Activated CD8-positive, alpha-beta memory T cell treated with anti-CD3 and anti-CD28 coated beads for 1 hour (primary cell): ENCODE measurements at places on chromosomes 5 and 9.

DNA sequence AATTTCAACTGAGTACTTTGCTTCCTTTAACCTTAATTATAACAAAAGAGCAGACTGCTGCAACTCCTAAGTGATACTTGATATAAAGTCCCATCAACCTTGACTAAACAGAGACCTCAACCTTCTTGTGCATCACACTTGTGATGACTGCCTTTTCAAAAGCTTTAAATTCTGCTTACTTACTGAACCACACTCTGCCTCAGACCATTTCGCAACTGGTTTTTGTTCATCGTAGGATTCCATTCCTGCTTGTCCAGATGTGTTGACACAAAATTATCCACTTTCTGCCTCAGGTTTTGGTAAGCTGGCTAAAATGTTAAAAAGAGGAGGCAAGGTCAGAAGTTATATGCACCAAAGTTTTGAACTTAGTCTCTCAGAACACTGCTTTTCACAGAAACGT lies 3.5 kb downstream of the BOD1 start:
- DNase-seq: no peak

DNA sequence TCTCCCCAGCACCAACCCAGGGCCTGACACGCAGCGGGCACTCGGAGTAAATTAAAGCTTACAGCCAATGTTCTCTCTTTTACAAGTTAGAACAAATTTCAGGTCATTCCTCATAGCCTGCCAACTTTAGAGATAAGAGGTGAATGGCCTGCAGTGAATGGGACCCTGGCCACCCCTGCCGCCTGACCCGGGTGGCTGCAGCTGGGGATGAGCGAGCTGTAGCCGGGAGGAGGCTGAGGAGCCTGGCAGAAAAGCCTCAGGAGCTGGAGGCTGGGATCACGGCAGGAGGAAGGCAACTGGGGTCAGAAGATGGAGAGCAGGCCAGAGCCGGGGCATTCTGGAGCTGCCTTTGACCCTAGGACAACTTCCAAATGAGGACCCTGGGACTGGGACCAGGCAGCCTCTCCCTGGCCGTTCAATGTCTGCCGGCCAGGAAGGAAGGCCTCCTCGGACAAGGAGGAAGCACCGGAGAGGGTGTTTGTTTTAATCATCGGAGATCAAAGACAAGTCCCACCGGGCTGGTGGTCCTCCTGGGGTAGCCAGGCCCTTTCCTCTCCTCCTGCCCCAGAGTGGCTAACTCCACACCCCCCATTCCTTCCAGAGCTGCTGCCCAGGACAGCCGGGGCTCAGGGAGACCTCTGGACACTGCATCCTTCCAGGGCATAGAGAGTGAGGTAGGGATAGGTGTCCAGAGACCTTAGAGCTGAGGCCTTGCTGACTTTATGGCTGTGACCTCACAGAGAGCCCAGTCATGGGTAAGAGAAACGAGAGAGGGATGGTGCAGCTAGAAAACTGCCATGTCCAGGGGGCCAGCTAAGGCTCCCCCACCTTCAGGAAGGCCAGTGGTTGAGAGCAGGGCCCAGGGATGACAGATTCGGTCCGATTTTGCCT lies 87.3 kb upstream of the LMX1B start:
- DNase-seq: no peak

DNA sequence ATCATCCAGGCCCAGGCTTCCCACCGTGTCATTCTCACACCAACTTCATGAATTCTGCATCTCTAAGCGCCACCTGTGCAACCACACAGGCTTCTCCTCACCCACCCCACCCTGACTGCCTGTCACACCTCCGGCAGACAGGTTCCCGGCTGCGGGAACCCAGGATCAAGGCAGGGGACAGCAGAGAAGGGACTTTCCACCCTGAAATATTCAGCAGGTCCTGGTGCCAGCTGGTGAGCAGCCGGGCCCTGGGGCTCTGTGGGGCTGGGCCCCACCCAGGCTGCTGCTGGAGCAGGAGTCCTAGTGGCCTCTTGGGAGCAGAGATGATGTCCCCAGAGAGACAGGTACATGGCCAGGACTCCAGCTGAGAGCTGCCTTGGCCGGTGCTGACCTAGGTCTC lies 12.7 kb downstream of the ANXA6 start:
- DNase-seq: no peak

DNA sequence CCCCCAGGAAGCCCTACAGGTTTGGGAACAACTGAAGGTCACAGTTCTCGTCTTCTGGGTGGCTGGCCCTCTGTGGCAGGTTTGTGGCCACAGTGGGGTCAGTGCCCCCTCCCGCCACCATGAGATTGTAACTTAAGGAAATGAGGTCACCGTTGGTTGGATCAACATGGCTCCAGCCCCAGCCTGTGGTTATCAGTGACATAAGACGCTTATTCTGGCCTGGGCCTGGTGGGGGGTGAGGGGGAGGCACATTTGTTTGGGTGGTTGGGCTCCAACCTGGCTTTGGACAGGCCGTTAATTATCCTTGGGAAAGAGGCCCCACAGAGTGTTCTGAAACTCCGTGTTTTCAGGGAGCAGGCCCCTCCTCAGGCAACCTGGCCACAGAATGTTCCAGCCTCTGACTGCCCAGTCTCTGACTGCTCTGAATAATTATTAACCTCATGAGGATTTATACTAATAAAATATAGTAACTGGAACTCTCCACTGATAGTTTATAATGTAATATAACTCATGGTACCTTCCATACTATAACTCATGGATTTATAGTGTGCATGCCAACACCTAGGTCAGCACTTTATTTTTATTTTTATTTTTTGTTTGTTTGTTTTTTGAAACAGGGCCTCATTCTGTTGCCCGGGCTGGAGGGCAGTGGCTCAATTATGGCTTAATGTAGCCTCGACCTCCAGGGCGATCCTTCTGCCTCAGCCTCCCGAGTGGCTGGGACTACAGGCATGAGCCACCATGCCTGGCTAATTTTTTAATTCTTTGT lies 58.0 kb upstream of the RPL26L1 start:
- no peak for DNase-seq

GRCh38 chr5:73295447-73295846 lies 122.5 kb downstream of the TMEM174 start:
- DNase-seq: no peak

DNA sequence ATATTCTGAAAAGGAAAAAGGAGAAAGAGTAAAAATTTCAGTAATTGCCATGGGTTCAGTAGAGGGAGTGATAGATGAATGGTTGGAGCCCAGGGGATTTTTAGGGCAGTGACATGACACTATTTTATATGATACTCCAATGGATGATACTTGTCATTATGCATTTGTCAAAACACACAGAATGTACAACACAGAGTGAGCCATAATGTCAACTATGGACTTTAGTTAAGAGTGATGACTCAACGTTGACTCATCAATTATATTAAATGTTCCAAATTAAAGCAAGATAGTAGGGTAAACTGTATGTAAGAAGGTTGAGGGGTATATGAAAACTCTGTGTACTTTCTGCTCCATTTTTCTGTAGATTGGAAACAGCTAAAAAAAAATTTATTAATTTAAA lies 586.4 kb downstream of the TAF11L14 start:
- no peak for DNase-seq

GRCh38 chr5:31531543-31531887 lies 378 bp downstream of the DROSHA start:
- DNase-seq: no peak

- DNase-seq: no peak
These were observed 48.3 kb downstream of the FAM78A start for GRCh38 chr9:131227959-131228460.

DNA sequence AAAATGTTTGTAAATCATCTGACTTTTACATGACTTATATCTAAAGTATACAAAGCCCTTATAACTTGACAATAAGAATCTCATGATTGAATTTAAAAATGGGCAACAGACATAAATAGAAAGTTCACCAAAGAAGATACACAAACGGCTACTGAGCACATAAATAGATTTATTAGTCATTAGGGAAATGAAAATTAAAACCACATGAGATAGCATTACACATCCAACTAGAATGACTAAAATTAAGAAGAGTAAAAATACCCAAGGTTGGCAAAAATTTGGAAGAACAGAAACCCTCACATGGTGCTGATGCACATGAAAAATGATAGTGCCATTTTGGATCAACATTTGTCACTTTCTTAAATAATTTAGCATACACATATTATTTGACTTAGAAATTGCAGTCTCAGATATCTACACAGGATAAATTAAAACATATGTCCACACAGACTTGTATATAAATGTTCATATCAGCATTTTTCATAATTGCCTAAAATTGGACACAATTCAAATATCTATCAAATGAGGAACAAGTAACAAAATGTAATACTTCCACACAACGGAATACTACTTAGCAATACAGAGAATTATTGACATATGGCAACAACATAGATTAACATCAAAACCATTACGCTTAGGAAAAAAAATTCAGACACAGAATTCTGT lies 359.1 kb upstream of the DAB2 start:
- DNase-seq: no peak

- DNase-seq: no peak
These were observed 4.3 kb downstream of the EEIG1 start for GRCh38 chr9:127976498-127976897.

DNA sequence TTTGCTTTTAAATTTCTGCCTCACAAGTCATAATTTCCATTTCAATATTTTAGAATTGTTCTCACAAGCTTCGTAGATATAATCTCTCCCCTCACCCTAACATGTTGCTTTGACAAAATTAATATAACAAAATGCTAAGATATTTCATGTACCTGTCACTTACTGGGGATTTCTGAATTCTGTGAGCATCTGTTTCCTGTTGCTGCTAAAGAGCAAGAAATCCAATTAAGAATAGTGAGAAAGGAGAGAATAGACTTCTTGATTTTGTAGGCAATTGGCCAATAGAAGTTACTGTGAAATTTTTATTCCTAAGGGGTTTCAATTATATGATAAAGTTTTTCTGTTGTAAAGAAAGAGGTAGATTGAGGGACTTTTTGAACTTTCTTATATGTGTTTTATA lies 796.5 kb upstream of the ARRDC3 start:
- no peak for DNase-seq

DNA sequence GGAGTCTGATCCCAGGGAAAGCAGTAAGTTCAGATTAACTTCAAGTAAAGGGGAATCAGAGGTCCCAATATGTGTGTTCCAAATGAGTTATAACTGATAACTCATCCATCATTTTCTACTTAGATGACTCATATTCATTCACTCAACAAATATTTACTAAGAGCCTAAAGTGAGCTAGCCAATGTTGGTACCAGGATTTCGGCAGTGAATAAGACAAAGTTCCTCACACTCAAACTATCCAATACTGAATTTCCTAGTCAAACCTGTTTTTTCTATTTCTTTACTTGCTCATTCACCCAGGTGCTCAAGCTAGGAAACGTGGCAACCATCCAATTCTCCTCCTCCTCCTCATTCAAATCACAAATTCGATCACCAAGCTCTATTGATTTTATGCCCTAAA lies 25.8 kb downstream of the FBXW2 start:
- DNase-seq: no peak

GRCh38 chr5:170747851-170748250 lies 35.7 kb upstream of the GABRP start:
- no peak for DNase-seq

DNA sequence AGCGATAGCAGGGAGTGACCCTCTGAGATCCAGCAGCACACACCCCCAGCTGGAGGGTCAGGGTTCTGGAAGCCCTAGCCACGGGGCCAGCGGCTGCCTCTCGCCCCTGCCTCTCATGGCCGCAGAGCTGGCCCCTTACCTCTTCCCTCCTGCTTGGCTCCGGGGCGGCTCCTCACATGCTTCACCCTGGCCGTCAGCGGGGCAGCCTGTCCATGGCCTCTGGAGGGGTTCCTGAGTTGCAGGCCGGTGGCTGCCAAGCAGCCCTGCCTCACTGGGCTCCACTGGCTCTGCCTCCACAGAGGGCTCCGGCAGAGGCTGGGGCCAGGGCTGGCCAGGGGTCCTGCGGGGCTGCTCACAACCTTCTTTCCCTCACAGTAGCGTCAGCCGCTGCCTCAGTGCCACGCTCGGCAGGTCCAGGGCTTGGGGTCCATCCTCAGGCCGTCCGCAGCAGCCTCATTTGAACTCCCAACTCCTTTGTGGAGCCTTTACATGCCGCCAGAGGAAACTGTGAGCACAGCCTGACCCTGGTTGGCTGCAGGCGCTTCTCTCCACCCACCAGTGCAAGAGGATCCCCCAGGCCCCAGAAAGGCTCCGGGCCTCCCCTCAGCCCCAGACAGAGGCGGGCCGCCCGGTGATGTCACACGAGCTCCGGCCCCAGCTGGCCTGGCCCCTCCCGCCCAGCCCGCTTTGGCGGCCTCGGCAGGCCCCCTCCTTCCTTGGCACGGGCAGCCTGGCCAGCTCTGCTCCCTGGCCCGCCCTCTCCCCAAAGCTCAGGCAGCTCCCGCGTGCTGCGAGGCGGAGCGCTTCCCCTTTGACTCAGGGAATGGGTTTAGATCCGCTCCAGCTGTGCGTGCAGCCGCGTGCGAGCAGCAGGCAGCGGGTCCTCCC lies at the start of gene ANGPTL2:
Gene ANGPTL2, minus strand, starts transcription at position 460 of the 888 bp plus-strand sequence. CDS start 13,904 bp downstream, outside the sequence.
- DNase-seq: no peak

GRCh38 chr5:143536364-143536763 lies 132.9 kb upstream of the NR3C1 start:
- no peak for DNase-seq

- no peak for DNase-seq
These were observed 204.0 kb downstream of the GADD45G start for GRCh38 chr9:89808756-89809181.

DNA sequence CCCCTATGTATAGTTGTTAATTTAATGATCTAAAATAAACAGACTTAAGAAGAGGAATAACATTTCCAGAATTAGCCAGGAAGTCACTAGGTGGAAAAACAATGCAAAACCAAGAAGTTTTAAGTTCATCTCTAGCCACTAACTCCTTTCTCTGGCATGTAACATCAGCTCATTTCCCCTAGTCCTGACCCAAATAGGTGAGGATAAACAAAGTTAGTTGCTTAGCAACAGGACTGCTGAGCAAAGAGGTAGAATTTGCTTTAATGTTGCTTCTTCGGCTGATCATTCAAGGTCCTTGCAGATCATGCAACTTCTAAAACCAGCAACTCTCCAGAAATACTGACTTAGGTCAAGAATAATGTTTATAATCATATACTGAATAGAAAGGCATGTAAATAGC lies 675.8 kb downstream of the CETN3 start:
- DNase-seq: no peak
